ENCODE measurements at places on chromosomes 12 and 14.

- DNase-seq = no peak
Measured at GRCh38 chr12:76124456-76124855, 40.0 kb upstream of the NAP1L1 start.

DNA sequence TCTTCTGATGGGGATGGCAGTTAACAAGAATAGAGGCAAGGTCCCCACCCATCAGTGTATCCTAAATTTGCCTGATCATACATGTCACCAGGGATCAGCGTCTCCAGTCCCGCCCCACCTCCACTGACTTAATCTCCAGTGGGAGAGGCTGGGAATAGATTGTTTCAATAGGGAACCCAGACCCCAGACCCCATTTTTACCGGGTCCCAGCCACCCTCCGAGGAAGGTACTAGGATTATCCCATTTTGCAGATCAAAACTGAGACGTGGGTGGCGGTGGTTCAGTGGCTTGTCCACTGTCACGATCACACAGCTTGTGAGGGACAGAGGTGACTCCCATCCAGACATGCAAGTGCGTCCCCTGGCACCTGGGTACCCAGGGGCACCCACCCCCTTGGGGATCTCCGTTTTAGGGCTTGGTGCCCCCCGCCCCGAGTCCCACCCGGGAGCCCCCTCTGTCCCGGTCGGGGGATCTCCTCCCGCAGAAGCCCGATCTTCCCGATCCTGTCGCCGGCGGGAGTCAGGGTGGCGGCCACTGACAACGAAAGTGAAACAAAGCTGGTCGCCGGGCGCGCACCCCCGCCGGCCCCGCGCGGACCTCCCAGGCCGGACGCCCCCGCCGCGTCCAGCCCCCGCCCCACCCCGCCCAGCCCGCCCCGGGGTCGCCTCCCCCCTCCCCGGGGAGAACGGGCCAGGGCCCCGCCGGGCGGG is 523 bp downstream of the WSB2 start:
- peak; percentile 63 for DNase-seq

GRCh38 chr12:3117591-3118015 is 40.4 kb downstream of the TSPAN9 start:
- DNase-seq = no peak

- no peak for DNase-seq
Measured at GRCh38 chr14:22483863-22484593, 105.0 kb downstream of the DAD1 start.

GRCh38 chr12:32755654-32756475 is at the start of gene YARS2:
TSS of gene YARS2 (minus strand) at chr12:32755897. CDS start at chr12:32755874, 23 bp downstream.
- DNase-seq = peak; percentile 98

GRCh38 chr12:64825143-64826021 is 935 bp downstream of the TBC1D30 start:
- DNase-seq = no peak

GRCh38 chr14:95519699-95520098 is 3.2 kb upstream of the SYNE3 start:
- peak; percentile 25 for DNase-seq

DNA sequence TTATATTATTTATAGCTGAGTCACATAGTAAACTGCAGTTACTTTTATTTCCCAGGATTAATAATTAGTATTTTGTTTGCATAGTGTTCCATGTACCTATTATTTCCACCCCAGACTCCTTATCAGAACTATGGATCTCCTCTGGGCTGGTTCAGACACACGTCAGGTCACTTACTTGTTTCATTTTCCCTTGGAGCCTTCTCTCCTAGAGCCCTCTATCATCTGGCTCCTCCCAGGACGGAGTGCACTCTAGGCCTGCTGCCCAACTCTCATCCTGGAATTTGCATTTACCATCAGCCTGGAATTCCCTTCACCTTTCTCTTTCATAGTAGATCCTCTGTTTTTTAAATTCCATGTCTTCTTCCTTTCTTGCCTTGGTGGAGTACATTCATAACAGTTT is 28.5 kb upstream of the GALNT16 start:
- DNase-seq = no peak
